ENCODE measurements at places on chromosomes 7 and 10. TPM values are rescaled to one million over a fixed set of nuclear protein-coding genes. Genes with fewer than 3 reads are reported as not detected.

GRCh38 chr10:110209454-110209925, 2.1 kb downstream of the MXI1 start:
- DNase-seq = peak; percentile 83
- peaks cover 3% of the 10 kb centered on the region for H3K36me3 ChIP-seq
- H3K27me3 ChIP-seq = peaks cover 1% of the 10 kb centered on the region

SAP25 gene
- 11.4 TPM for total RNA-seq

DNA sequence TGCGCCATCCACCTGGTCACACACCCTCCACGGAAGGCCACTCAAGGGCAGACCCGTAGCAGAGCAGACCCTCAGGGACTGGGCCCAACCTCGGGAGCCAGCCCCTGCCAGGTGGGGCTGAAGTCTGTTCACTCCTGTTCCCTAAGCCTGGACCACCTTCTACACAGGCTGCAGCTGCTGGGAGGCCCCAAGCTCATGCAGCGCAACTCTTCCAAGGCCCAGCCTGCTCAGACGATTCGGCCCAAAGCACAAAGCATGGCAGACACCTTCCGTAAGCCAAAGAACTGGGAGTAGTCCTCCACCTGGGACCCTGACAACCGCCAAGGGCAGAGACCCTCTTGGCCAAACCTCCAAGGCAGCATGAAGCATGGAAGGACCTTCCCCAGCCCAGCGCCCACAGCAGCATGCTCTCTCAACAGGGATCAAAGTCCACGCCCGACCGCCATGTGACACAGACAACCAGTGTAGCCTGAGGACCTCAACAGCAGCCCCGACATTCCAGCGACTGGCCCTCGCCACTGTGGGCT, 11.5 kb downstream of the SHH start:
- DNase-seq = no peak
- H3K27me3 ChIP-seq = peaks cover 45% of the 10 kb centered on the region
- H3K36me3 ChIP-seq = no peaks in the 10 kb centered on the region
- H3K4me3 ChIP-seq = no peak overlapping the region
- H3K4me1 ChIP-seq = peaks cover 14% of the 10 kb centered on the region
- H3K27ac ChIP-seq = no peak overlapping the region

DNA sequence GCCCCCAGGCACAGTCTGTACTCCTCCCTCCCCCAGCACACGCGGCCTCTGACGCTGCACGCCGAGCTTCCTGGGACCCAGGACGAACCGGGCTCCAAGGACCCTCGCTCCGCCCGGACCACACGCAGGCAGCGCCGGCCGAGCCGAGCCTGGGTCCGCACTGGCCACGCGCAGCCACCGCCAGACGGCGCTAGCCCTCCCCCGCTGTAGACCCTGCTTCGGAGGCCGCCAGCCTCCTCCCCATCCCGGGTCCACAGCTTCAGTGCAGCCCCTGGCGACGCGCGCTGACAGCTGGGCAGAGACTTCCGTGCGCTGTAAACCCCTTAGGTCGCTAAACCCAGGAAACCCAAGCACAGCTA, 936 bp upstream of the TCERG1L start:
- peaks cover 44% of the 10 kb centered on the region for H3K27me3 ChIP-seq
- no peak for DNase-seq
- no peak overlapping the region for H3K27ac ChIP-seq
- no peaks in the 10 kb centered on the region for H3K36me3 ChIP-seq

PKD2L1 gene
- not detected for total RNA-seq

IFIT1B gene
- not detected for total RNA-seq

C10orf62 gene
- not detected for total RNA-seq

GRCh38 chr7:2029211-2029905, 203.4 kb downstream of the MAD1L1 start:
- H3K36me3 ChIP-seq = peaks cover 35% of the 10 kb centered on the region
- H3K4me1 ChIP-seq = peaks cover 11% of the 10 kb centered on the region
- no peaks in the 10 kb centered on the region for H3K27me3 ChIP-seq
- no peak for DNase-seq

PLPP4 gene
- total RNA-seq = not detected

GRCh38 chr10:71696628-71697326, 22.8 kb downstream of the C10orf105 start:
- no peak overlapping the region for H3K27ac ChIP-seq
- H3K27me3 ChIP-seq = no peaks in the 10 kb centered on the region
- peak; percentile 75 for DNase-seq
- no peaks in the 10 kb centered on the region for H3K36me3 ChIP-seq
- H3K4me1 ChIP-seq = peaks cover 41% of the 10 kb centered on the region

Measured in activated CD4-positive, alpha-beta memory T cell treated with anti-CD3 and anti-CD28 coated beads for 36 hours (primary cell).